ENCODE measurements at places on chromosomes 1 and 21. TPM values are rescaled to one million over a fixed set of nuclear protein-coding genes. Genes with fewer than 3 reads are reported as not detected.

The CACNA1S gene
- total RNA-seq: not detected

The BTBD8 gene
- 7.2 TPM for total RNA-seq

The OPTC gene
- total RNA-seq: not detected

The OR2L3 gene
- not detected for total RNA-seq

The CFHR2 gene
- not detected for total RNA-seq

The FALEC gene
- not detected for total RNA-seq

The NR1I3 gene
- 1.2 TPM for total RNA-seq

The TDRD5 gene
- total RNA-seq: 0.49 TPM

The LCE3D gene
- total RNA-seq: 27.1 TPM

The MFAP2 gene
- 5.6 TPM for total RNA-seq

The GJB3 gene
- total RNA-seq: 139 TPM

The ACTL8 gene
- not detected for total RNA-seq

The CNIH3 gene
- total RNA-seq: not detected

The HNRNPU gene
- 301 TPM for total RNA-seq

The TMEM79 gene
- 90.4 TPM for total RNA-seq

The CBR1 gene
- total RNA-seq: 450 TPM

The DTL gene
- total RNA-seq: 0.89 TPM

The OXCT2 gene
- total RNA-seq: 0.64 TPM

The SIM2 gene
- 1.2 TPM for total RNA-seq

The KCNE2 gene
- total RNA-seq: not detected

The CELA3A gene
- not detected for total RNA-seq

The KCNN3 gene
- total RNA-seq: 0.30 TPM

The KRTAP24-1 gene
- 4.5 TPM for total RNA-seq

Measured in suprapubic skin (tissue), 4 donors.